ENCODE measurements at places on chromosomes 1 and 21.
A peak's percentile ranks its signal among the peaks of the same experiment; 100 is the strongest.

- DNase-seq, result no peak
Measured at GRCh38 chr1:1179983-1180861, 6.5 kb downstream of the TTLL10 start.

DNA sequence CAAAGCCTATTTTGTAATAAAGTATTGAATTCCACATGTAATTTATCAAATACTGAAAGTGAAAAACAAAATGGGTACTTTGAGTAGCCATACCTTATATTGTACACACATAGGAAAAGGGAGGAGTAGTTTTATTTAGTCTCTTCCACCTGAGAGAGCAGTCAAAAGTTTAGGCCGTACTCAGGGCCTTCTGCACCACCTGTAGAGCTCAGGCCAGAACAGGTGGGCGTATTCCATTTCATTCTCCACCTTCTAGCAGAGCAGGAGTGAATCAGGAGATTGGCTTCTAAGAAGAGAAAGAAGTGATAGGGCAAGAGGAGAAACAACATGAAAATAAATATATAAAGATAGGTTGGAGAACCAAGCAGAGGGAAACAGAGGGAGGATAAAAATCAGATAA lies 44.0 kb downstream of the TRAF5 start:
- no peak for DNase-seq

DNA sequence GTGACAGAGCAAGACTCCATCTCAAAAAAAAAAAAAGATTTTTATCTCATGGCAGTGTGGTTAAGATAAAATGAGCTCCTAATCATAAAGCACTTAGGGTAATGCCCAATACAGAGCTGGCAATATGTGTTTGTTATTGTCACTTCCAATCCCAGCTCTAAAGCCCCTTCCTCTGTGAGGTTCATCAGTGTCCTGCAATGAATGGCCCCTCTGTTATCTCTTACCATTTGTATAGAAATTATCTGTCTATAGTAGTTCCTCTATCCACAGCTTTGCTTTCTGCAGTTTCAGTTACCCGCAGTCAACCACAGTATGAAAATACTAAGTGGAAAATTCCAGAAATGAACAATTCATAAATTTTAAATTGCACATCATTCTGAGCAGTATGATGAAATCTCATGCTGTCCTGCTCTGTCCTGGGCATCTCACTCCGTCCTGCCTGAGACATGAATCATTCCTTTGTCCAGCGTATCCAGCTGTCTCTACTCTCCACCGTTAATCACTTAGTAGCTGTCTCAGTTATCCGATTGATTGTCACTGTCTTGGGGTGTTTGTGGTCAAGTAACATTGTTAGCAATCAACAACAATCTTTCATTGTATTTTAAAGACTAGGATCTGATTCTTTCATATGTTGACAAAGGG lies 50.2 kb upstream of the DNAH14 start:
- DNase-seq, result no peak

GRCh38 chr1:96464522-96464921 lies 257.1 kb upstream of the PTBP2 start:
- no peak for DNase-seq

DNA sequence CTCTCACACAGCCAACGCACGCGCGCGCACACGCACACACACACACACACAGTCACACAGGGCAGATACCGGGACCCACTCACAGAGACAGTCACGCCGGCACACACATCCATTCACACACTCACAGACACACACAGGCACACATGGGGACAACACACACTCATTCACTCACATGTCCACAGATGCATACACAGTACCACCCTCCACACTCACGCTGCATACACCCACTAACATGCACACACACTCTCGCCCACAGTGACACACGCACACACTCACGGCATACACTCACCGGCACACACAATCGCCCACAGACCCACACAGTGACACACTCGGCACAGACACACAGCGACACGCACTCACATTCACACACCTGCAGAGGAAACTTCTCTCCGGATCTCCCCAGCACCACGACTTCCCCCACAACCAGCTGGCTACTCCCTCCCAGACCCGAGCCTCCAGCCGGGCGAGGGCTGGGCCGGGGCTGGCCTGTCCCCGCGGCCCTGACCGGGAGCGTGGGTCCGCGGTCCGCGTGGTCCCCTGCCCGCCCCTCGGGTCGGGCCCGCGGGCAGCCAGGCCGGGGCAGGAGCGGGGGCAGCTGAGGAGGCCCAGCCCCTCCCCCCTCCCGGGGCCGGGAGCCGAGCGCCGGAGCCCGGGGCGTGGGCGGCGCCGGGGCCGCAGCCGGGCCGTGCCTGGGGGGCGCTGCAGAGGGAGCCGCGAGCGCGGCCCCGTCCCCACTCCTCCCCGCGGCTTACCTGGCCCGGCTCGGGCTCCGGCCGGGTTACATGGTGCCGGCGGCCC lies 552 bp downstream of the DLGAP3 start:
- DNase-seq, result peak; percentile 8

GRCh38 chr1:174768949-174769348 lies 230.8 kb upstream of the CACYBP start:
- no peak for DNase-seq

- DNase-seq, result no peak
Measured at GRCh38 chr1:39776400-39776713, 5.2 kb upstream of the OXCT2 start.

- DNase-seq, result no peak
Measured at GRCh38 chr1:36836196-36836883, 198.0 kb downstream of the GRIK3 start.

- DNase-seq, result no peak
Measured at GRCh38 chr1:198238121-198238520, 81.3 kb downstream of the NEK7 start.

DNA sequence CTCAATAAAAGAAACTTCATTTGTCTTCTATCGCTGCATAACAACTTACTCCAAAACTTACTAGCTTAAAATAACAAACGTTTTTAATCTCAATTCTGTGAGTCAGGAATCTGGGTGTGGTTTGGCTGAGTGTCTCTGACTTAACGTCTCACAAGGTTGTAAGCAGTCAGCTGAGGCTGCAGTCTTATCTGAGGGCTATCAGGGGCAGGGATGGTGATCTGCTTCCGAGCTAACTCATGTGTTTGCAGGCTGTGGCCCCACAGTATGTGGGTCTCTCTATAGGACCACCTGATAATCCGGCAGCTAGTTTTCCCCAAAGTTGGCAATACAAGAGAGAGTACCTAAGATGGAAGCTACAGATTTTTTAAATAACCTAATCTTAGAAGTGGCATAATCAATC lies 234.2 kb upstream of the FGGY start:
- DNase-seq, result no peak

DNA sequence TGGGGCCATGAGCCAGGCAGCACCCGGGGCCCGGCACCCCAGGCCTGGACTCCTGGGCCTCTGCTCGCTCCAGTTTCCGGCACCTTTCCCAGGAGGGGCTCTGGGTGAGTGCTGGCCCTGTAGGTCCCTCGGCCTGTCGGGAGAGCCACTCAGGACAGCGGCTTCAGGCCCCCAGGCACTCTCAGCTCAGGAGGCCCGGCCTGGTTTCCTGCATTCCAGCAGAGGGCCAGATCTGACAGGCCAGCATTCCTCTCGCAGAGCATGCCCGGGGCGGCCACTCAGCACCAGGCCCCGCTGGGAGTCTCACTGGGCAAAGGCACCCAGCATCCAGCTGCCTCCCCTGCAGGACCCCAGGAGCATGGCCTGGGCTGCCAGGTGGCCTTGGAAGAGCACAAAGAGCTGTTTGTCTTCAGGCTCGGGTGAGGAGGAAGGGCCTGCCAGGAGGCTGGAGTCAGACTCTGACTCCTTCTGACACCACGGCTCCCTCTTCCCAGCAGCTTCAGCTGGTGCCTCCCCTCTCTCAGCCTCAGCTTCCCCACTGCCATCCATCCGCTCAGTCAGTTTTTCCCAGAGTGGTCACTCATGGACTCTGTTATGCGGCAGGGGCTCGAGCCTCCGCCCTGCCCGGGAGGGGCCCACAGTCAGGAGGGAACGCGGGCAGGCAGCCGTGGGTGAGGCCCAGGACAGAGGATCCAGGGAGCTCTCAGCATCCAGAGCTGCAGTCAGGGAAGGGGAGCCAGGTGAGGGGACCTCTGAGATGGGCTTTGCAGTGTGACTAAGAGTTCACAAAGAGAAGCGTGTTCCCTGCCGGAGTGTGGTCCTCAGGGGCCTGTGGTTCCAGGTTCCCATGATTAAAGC lies 51.7 kb downstream of the WNT9A start:
- DNase-seq, result no peak

GRCh38 chr1:89827330-89827729 lies 6.5 kb downstream of the LRRC8D start:
- no peak for DNase-seq

GRCh38 chr1:202153284-202153683 lies 7.1 kb downstream of the PTPN7 start:
- DNase-seq, result no peak

DNA sequence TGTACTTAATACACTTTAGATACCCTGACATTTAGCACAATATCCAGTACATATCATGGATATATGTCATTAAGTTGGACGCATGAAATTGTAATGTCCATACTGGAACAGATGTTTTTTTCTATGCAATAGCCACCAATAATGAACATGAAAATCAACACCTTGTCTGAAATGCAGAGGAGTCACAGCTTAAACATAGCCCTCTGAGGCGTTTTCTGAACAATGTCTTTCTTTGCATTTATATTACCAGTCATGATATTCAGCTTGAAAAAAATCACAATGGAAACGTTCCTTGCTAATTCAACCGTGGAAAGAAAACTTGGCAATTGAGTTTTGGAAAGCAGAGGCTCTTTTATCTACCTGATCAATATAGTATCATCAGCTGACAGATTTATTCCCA lies 86.7 kb upstream of the COL11A1 start:
- no peak for DNase-seq

- DNase-seq, result no peak
Measured at GRCh38 chr1:182707122-182707521, 22.7 kb upstream of the RGS8 start.

DNA sequence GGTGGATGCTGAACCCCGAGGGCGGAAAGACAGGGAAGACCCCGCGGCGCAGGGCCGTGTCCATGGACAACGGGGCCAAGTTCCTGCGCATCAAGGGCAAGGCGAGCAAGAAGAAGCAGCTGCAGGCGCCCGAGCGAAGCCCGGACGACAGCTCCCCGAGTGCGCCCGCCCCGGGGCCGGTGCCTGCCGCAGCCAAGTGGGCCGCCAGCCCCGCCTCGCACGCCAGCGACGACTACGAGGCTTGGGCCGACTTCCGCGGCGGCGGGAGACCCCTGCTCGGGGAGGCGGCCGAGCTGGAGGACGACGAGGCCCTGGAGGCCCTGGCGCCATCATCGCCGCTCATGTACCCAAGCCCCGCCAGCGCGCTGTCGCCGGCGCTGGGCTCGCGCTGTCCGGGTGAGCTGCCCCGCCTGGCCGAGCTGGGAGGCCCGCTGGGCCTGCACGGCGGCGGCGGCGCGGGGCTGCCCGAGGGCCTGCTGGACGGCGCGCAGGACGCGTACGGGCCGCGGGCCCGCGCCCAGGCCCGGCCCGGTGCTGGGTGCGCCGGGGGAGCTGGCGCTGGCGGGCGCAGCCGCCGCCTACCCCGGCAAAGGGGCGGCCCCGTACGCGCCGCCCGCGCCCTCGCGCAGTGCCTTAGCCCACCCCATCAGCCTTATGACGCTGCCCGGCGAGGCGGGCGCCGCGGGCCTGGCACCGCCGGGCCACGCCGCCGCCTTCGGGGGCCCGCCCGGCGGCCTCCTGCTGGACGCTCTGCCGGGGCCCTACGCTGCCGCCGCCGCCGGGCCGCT lies 20.7 kb downstream of the FOXO6 start:
- DNase-seq, result no peak

- no peak for DNase-seq
Measured at GRCh38 chr1:58841455-58841854, 57.6 kb upstream of the JUN start.

- no peak for DNase-seq
Measured at GRCh38 chr1:19654386-19654785, 10.3 kb downstream of the NBL1 start.

DNA sequence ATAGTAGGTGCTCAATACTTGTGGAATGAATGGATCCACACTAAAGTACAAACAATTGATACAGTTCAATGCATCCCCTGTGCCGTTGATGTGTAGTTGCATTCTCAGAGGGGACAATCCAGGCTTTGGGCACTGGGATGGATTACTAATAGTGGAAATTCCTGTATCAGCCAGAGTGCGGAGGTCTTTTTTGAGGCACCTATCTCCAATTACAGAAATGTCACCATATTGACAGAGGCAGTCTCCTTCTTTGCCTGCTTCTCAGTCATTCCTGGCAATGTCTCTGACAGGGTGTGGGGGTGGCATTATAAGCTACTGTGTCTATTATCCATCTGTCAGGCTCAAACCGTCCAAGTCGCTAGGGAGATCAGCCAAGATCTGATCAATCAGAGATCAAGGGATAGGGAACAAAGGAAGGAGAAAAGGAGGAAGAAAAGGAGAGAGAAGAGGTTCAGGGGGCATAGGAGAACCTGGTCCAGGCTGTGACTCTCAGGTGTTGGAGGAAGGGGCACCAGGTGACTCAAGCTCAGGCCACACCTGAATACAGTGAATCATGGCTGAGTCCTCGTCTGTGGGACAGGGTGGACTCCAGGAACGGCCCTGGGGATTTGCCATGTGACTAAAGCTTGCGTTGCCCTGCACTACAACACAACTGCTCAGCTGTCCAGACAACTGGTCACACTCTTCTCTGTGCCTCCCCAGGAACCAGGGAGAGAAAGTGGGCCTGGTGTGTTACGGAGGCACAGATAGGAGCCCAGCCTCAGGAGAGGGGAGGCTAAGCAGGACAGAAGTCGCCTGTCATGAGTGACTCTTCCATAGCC lies 3.4 kb upstream of the LAMB3 start:
- DNase-seq, result no peak

DNA sequence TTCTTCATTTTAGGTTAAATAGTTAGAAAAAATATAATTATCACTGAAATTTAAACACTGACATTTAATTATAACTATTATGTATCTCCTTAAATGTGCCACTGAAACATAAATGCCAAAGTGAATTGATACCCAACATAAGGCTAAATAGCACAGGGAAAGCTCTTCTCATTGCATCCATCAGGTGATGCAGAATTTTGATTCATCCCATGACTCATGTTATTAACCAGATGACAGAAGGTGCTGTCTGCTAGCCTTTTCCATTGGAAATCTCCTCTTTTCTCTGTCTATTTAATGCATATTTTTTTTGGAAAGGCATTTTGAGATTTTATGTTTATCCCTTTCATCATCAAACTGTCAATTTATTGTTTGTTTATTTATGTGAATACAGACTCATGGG lies 136.8 kb downstream of the KCNK2 start:
- no peak for DNase-seq

- DNase-seq, result no peak
Measured at GRCh38 chr1:150887018-150887417, at the start of gene CTXND2. Gene CTXND2 (plus strand): TSS chr1:150887136. CDS start chr1:150912315, 25,179 bp downstream.

- no peak for DNase-seq
Measured at GRCh38 chr1:23896491-23896890, 16.7 kb downstream of the CNR2 start.

GRCh38 chr1:238439511-238439910 lies 548.8 kb upstream of the ZP4 start:
- no peak for DNase-seq

GRCh38 chr1:40712405-40712944 lies 21.0 kb downstream of the NFYC start:
- no peak for DNase-seq

- peak; percentile 80 for DNase-seq
Measured at GRCh38 chr1:226082959-226083301, 20.4 kb downstream of the H3-3A start.

All from cerebellar nuclear complex (tissue), 1 donor.